LNCaP clone FGC (cell line): ENCODE measurements at places on chromosomes 6 and 20.

GRCh38 chr6:139888681-139889122 is 514.3 kb upstream of the CITED2 start:
- DNase-seq, result no peak

DNA sequence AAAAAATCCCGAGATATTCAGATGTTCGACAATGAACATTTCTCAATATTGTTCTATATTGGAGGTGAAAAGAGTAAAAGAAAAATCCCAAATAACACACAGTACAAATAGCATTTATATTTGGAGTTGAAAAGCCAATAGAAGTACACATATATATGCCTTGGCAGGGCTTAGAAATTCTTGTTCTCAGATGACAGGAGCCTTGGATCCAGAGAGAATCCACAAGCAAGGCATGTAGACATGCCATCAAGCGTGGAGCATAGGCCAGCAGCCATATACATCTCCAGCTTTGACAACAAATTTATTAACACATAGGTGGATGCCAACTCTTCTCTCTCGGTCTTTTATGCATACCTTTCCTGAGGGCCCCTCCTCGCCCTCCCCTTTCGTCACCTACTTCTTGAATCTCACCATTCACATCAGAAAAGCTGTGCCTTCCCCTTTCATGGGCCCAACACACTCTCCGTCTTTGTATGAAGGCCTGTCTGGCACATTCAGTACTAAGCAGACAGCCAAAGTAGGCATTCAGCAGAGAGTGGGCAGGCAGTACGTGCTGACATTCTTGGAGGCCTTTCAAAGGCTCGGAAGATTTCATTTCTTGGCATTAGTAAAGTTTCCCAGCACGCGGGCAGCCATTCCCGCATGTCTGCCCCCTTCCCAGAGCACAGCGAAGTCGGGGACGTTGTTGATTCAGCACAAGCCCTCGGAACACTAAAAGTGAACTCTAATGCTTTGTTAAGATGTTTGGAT is 18.2 kb downstream of the NEDD9 start:
- DNase-seq, result no peak

DNA sequence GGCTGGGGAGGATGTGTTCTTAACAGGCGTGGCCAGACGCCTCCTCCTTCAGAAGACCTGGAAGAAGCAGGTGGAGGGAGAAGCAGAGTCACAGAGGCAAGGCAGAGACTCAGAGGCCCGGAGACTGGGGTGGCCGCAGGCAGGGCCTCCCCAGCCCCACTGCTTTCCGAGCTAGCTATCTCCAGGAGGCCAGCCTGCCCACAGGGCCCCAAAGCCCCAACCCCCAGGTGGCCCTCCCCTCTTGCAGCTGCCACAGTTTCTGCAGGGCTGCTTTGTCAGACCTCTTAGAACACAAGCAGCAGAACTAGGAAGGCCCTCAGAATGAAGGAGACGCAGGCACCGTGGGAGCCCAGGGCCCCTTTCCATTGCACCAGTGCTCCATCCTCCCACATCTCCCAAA is 69.0 kb upstream of the MLN start:
- DNase-seq, result no peak

- DNase-seq, result no peak
These were observed 83.1 kb upstream of the MLIP start for GRCh38 chr6:54028170-54028569.

DNA sequence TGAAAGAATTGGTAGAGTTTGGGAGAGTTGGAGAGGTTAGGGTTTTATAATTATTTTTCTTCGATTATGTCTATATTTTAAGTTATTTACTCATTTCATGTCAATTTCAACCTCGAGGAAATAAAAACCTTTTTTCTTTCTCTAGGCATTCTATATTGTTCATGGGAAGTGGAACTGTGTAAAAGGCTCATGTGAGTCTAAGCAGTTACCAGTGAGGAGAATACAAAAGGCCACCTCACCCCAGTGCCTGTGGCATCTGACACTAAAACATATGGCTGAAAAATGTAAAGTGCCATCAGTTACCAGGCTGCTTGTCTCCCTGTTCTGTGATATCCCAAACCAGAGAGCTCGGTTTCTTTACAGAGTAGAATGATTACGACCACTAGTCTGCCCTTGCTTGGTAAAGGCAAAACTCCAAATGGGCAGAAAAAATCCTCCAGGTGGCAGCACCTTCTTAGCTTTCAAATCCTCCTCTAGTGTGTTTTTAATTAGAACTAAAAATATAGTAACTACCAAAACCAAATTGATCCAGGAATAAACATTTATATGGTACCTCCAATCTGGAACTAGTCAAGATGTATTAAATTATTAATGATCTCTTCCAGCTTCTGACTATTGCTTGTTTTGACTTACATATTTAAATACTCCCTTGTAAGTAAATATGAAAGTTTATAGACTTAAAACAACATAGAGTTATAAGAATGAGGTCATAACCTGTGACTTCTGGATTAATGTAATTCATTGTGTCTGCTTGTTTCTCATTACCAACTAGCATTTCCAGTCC is 122.6 kb upstream of the MCHR2 start:
- peak; percentile 44 for DNase-seq

DNA sequence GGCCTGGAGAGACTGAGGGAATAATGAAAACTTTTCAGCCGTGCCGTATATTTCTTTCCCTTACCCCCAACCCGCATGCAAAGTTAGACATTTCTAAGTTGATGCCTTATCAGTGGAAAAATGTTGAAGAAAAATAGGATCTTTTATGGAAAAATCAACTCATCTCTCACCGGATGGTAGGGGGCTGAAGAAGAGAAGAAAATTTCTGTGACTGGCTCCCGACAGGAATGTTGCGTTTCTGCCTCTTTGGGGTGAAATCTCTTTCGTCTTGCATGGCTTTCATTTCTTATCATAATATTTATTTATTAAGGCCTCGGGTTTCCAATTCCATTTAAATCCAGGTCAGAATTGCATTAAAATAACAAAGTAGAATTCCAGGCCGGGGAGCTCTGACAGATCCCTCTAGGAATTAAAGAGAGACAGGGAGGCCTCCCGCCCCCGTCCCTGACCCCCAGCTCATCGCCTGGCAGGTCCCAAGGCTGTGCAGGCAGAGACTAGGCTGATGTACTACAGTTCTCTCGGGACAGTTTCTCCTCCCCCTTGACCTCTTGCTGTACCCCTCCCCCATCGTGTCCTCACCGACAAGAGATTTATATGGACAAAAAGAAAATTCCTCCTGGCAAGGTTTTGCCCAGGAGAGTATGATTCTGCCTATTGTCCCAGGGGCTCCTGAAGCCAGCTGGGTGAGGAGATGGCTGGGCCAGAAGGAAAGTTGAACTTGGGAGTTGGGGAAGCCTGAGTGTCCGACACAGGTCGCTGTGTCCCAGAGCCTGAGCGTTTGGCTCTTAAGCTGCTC is 1.3 kb downstream of the SCUBE3 start:
- no peak for DNase-seq

GRCh38 chr20:46694484-46694883 is 5.2 kb upstream of the TP53RK start:
- no peak for DNase-seq

- DNase-seq, result no peak
These were observed 224.8 kb downstream of the TFAP2A start for GRCh38 chr6:10190042-10190441.

- DNase-seq, result no peak
These were observed 4.0 kb upstream of the TUBB2B start for GRCh38 chr6:3231247-3232016.

GRCh38 chr6:158686791-158687381 is 37.0 kb downstream of the SYTL3 start:
- DNase-seq, result no peak

DNA sequence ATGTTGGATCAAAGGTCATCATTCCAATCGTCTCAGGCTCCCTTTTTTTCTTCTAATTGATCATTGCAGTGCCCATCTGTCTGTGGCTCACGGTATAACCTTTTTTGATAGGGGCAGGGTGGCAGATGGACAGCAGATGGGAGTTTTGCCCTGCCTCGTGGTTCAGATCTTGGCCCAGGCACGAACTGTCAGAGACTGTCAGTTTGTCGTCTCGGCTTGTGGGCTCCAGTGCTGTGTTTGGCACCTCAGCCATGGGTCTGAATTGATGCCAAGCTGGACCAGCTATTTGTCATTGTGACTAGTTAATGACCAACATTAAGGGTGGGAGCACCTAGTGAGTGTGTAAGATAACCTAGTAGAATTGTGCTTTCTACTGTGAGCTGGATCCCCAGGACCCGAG is 197.6 kb downstream of the PRL start:
- DNase-seq, result no peak

GRCh38 chr6:19665613-19665909 is 171.6 kb upstream of the ID4 start:
- DNase-seq, result no peak

- no peak for DNase-seq
These were observed 127.5 kb upstream of the SCGN start for GRCh38 chr6:25524542-25524941.

DNA sequence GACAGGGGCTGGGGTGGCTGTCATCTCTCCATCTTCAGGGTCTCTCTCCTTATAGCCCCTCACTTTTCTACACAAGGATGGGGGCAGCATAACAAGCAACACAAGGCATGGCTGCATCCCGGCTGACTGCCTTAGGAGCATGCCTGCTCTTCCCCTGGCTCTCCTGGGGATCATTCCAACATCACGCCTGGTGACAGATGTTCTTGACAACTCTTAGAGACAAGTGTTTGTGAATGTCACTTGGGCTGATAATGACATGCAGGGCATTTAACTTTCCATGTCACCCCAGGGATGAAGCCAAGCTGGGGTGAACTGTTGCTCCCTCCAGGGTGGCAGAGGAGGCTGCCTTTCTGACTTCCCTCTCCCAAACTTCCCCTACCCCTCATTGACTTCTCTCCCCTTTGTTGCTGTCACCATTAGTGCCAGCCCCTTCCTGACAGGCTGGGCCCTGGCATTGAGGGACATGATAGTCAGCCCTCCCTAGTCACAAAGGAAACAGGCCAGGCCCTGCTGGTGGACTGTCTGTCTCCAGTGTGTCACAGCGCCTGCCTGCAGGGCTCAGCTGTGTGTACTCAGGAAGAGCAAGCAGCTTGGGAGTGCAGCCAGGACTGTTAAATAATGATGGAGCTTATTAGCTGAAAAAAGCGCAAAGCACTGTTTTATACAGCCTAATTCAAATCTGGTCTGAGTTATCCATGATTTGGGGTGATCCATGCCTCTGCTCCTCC is 161.8 kb downstream of the LRFN2 start:
- peak; percentile 81 for DNase-seq

DNA sequence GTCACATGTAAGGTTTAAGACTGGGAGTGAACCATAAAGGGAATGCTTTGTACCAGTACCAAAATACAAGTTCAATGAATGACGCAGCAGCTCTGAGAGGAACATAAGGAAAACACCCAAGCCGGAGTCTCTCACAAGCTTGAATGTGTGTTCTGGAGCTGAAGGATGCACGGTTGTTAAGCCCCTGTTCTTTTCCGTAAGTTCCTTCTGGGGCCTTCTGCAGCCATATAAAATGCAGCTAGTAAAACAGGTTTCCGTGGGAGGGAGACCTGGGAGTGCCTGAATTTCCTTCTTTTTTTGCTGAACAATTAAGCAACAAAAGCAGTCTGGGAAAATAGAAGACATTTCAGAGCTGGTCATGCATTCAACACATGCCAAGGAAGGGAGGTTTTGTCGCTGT is 73.2 kb upstream of the JAG1 start:
- DNase-seq, result peak; percentile 23

DNA sequence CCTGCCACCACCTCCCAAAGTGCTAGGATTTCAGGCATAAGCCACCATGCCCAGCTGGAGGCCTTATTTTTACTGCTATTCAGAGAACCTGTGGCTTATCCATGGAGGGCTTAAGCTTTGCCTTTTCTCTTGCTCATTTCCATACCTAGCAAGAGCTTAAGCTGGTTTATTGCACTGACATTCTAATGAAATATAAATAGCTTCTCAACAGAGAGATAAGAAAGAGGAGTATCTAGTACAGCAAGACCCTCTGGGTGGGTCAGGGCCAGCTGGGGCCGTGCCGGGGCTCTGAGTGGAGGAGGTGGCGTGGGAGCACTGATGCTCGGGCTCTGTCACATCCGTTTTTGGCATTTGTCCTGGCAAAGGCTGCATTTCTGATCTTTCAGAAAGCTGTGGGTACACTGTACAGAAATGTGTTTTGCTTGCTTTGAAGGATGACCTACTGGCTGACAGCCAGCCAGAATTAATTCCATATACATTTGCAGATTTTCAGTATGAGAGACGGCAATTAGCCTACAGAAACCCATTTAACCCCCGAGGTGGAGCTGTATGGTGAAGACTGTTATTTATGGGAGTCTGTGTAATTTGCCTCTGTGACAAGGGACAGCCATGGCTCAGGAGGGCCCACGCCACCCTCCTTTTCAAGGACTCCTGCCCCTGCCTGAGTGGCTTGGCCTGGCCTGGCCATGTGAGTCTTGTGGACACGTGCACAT is 181.6 kb upstream of the AKAP12 start:
- no peak for DNase-seq

DNA sequence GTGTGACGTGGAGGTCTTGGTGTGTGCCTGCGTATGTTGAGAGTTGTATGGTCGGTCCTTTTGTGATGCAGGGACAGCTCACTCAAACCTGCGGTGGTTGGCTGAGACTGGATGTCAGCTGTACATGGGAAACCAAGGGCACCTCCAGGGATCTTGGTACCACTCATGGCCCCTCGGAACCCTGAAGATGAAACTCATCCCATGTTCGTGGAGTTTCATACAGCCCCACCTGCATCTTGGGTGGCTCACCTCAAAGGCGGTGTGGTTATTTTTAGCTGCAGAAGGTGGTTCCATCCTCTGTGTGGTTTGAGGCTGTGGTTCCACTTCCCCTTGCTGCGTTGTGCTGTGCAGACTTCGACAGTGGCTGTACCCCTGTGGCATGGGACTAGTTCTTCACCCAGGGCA is 52.6 kb upstream of the SLC22A1 start:
- DNase-seq, result no peak

DNA sequence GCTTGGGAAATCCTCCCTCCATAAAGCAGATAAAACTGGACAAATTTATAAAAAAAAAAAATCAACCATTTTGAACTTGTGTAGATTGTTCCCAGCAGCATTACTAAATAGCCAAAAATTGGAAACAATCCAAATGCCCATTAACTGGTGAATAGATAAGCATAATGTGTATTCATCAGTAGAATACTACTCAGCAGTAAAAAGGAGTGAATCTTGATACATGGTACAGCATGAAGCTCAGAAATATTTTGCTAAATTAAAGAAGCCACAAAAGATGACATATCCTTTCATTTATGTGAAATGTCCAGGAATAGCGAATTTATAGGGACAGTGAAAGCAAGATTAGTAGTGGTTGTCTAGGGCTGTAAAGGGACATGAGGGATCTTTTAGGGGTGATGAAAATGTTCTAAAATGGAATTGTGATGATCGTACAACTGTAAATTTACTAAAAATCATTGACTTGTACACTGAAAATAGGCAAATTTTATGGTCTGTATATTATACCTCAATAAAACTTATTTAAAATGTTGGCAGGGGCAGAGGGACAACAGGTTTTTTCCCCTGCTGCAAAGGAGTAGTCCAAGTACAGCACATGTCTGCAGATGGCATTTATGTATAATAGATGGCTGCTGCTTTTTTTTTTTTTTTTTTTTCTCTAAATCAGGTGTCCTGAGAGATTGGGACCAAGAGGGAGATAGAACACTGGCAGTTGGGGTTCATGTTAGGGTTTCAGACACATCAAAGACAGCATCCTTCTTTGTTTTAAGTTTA is 59.5 kb downstream of the CBFA2T2 start:
- peak; percentile 58 for DNase-seq

- DNase-seq, result no peak
These were observed 88.6 kb downstream of the SCP2D1 start for GRCh38 chr20:18901980-18902737.

GRCh38 chr6:7058250-7058923 is 49.4 kb upstream of the RREB1 start:
- no peak for DNase-seq
